ENCODE measurements at places on chromosomes 13 and 19. TPM values are rescaled to one million over a fixed set of nuclear protein-coding genes. Genes with fewer than 3 reads are reported as not detected.
A peak's percentile ranks its signal among the peaks of the same experiment; 100 is the strongest.

KLK7 gene
- not detected for total RNA-seq

LENG9 gene
- total RNA-seq = 7.4 TPM

CRX gene
- total RNA-seq = not detected

GRCh38 chr13:74860789-74861188 is 621.2 kb downstream of the TBC1D4 start:
- no peak for DNase-seq

- DNase-seq = no peak
These were observed 148.4 kb downstream of the KATNAL1 start for GRCh38 chr13:30158774-30159445.

GRCh38 chr13:94829837-94830365 is 117.6 kb upstream of the SOX21 start:
- DNase-seq = no peak

DNA sequence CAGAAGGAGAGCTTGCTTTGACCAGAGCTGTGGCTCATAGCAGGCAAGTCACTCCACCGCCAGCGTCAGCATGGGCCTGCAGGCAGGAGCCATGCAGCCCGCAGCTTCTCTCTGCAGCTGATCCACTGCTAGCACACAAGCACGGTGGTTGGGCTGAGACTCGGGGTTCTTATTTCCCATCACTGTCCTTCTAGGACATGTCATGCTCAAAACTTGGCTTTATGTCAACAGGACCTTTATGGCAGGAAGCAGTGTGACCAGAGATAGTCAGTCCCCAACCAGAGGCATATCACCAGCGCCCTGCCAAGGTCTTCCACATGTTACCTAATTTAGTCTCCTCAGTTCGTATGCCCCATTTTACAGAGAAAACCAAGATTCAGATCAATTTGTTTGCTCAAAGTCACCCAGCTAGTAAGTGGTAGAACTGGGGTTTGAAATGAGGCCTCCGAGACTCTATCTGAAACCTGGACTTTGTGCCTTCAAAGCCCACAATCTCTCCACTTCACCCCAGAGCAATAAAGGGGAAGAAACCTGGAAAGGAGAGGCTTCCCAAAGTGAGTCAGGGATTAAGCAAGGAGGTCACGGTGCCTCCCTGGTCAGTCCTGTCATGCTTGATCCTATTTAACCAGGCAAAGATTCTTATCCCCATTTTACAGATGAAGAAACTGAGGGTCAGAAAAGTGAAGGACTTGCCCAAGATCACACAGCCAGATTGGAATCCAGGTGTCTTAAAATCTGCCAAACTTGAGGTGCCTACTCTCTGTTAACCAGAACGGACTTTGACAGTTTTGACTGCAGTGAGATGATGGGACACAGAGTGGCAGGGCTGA is 5.1 kb downstream of the TMEM272 start:
- no peak for DNase-seq

- no peak for DNase-seq
These were observed 25.8 kb downstream of the TNFSF9 start for GRCh38 chr19:6556480-6557195.

DNA sequence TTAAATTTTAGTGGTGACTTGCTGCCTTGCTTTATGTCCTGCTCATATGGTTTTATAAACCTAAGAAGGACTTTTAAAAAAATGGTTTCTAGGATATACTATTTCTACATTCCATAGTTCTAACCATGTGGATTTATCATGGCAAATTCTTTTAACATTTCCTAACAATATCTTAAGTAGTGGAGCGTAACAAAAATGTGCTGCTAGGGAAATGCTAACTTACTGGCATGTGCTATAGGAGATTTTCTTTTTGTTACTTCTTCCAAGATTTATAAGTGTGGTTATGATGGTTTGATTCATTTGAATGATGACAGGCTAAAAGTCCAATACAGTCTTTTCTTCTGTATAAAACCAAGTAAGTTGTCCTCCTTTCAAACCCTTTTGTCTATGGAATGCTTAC is 713.7 kb downstream of the SLITRK1 start:
- no peak for DNase-seq

GRCh38 chr19:11286312-11286974 is 9.5 kb upstream of the TSPAN16 start:
- DNase-seq = no peak

DNA sequence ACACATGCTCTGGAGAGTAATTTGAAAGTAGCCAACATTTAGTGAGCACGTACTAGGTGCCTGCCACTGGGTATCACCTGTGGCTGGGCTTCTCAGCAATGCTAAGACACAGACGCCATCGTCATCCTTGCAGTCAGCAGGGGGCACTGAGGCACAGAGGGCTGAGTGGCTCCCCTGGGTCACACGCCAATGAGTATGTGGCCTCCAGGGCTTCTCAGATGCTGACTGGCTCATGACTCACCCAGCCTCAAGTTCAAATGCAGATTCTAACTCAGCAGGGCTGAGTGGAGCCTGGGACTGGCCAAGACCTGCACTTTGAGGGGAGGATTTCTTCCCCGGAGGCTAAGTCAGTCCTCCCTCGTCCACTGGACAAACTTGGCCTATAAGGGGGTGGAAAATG is 115.1 kb upstream of the CACNA1A start:
- no peak for DNase-seq

DNA sequence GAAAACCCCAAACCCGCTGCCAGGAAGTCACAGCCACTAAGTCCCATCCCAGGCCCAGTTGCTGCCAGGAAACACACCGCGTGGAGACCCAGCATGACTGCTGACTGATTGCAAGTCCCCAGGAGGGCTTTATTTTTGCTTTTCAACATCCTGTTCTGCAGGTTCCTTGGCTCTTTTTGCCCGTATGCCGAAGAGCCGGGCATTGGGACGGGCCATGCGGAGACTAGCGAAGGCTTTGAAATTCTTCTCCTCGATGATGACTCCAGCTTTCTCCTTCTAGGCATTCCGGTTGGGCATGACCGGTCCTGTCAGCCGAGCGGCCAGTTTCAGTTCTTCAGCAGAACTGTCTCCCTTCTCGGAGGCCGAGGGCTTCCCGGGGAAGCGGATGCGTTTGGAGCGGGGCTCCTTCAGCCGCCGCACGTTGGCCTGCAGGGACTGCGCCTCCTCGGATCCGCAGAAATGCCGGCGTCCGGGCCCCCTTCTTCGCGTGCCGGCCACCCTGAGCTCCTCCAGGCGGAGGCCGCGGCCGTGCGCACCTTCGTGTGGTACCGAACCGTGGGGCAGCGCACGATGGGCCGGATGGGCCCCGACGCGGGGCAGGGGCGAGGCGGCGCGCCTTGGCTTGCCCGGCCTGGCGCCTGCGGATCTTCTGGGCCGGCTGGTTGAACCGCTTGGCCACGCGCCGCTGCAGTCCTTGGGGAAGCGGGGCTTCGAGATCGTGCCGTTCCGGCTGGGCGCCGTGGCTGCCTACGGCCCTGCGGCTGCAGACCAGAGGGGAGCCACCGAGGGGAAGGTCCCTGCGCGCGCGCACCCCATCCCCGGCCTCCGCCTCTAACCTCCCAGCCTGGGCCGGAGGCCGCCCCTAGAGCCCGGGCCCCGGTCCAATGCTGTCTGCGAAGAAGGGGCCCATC is 15.2 kb downstream of the ZSCAN5C start:
- DNase-seq = peak; percentile 48

DNA sequence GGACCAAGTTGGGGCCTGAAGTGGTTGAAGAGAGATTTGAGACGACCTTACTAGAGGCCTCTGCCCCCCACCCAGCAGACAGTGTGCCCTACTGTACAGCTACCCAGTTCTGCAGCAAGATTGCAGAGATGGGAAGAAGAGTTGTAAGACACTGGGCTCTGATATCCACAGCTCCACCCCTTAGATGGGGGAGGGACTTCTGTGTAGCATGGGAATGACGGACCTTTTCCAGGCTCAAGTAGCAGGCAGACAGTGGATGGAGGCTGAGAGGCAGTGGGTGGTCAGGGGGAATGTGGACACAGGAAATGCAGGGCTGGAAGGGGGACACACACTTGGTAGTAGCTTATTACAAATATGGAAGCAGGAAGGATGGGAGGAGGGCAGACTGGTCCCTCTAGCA is 13.0 kb downstream of the LRFN3 start:
- no peak for DNase-seq

- DNase-seq = no peak
These were observed 5.2 kb downstream of the TGDS start for GRCh38 chr13:94590744-94591143.
